ENCODE measurements at places on chromosomes 3 and 15. TPM values are rescaled to one million over a fixed set of nuclear protein-coding genes. Genes with fewer than 3 reads are reported as not detected.

The MORC1 gene
- not detected for total RNA-seq

The COL6A5 gene
- not detected for total RNA-seq

The ADAMTS17 gene
- 1.4 TPM for total RNA-seq

The LRRC3B gene
- 0.38 TPM for total RNA-seq

The P3H2 gene
- 1.3 TPM for total RNA-seq

The ZPLD1 gene
- not detected for total RNA-seq

The PRICKLE2 gene
- total RNA-seq, result 7.7 TPM

The CMTM8 gene
- 6.3 TPM for total RNA-seq

The CAMK2N2 gene
- total RNA-seq, result not detected

The SLC38A3 gene
- 10.3 TPM for total RNA-seq

The CDV3 gene
- total RNA-seq, result 146 TPM

The ADGRG7 gene
- total RNA-seq, result not detected

The GOLGA8R gene
- 3.6 TPM for total RNA-seq

The EXD1 gene
- not detected for total RNA-seq

The KLHL40 gene
- not detected for total RNA-seq

The STRIT1 gene
- 0.84 TPM for total RNA-seq

The ISL2 gene
- total RNA-seq, result not detected

The EDEM1 gene
- total RNA-seq, result 6.3 TPM

The ATP13A5 gene
- not detected for total RNA-seq

The RASL12 gene
- total RNA-seq, result 23.3 TPM

The CHL1 gene
- total RNA-seq, result 24.8 TPM

The DUOX1 gene
- total RNA-seq, result 1.0 TPM

The ACKR4 gene
- 2.8 TPM for total RNA-seq
